ENCODE measurements at places on chromosomes 6 and 20. TPM values are rescaled to one million over a fixed set of nuclear protein-coding genes. Genes with fewer than 3 reads are reported as not detected.

DNA sequence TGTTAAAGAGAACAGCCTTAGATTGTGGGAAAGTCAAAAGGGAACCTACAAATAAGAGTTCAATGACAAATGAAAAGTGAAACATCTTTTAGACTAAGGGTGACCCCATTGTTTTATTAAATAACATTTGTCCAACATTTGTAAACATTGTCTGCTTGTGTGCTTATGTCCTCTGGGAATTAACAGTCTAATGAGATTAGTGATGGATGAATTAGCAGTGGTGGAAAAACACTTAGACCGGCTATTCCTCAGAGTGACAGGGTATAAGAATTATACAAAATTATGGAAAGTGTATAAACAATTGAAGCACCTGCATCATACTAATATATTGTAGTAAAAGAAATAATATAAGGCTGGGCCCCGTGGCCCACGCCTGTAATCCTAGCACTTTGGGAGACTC lies 29.3 kb upstream of the HFE start:
- H3K4me1 ChIP-seq: no peaks in the 10 kb centered on the region
- H3K27me3 ChIP-seq: no peaks in the 10 kb centered on the region
- no peak for DNase-seq
- H3K27ac ChIP-seq: no peak overlapping the region
- H3K4me3 ChIP-seq: no peak overlapping the region
- no peaks in the 10 kb centered on the region for H3K36me3 ChIP-seq

DNA sequence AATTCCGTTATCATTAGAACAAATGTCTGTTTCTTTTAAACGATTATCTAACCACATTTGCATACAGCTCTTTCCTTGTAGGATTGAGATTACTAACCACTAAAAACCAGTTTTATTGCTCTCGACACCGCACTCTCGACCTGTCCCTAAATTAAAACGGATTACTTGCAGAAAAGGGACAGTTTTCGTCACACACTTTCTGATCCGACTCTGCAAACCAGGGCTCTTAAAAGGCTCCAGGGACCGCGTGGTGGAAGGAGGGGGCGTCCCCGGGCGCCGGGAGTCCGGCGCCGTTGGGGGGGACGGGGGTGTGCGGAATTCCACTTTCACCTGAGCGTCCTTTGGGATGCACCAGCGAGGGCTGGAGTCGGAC lies 731 bp downstream of the MAK start:
- peak overlapping the region; percentile 90 for H3K27ac ChIP-seq
- peak overlapping the region; percentile 73 for H3K4me3 ChIP-seq
- DNase-seq: no peak
- H3K4me1 ChIP-seq: no peaks in the 10 kb centered on the region
- no peaks in the 10 kb centered on the region for H3K36me3 ChIP-seq

HAO1 gene
- total RNA-seq: not detected

PHF10 gene
- 79.2 TPM for total RNA-seq

DNA sequence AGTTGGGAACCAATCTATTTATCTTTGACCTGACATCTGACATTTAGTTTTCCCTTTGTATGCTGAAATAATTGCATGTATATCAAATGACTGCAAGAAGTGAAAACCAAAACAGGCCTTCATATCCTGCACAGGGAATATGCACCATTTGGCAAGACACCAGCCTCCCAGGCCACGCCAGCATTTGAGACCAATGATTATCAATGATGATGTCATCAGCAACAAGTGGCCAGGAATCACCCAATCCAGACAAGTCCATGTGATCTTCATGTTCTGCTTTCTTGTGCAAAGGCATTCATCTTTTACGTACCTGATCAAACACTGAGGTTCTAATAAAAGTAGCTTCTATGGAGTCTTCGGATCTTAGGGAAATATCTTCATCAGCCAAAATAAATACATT lies 107.4 kb upstream of the TENT5A start:
- no peak for DNase-seq
- H3K4me1 ChIP-seq: no peaks in the 10 kb centered on the region
- H3K4me3 ChIP-seq: no peak overlapping the region

KLC4 gene
- 33.7 TPM for total RNA-seq

STX11 gene
- 46.4 TPM for total RNA-seq

DNA sequence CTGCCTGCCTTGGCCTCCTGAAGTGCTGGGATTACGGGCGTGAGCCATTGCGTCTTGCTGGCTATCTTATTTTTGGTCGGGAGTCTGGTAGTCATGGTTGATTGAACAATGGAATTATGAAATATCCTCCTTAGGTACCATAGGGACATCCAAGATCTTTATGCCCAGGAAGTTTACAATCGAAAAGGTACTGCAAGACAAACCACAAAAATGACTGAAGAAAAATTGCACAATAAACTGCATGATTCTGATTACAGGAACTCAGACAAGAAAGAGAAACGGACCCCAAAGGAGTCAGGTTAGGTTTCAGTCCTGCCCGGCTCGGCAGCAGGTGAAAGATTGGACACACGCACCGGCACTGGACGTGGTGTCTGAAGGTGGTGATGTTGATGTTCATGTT lies 5.3 kb downstream of the SLC26A8 start:
- H3K36me3 ChIP-seq: no peaks in the 10 kb centered on the region
- DNase-seq: no peak

- H3K27ac ChIP-seq: no peak overlapping the region
- H3K36me3 ChIP-seq: no peaks in the 10 kb centered on the region
- no peaks in the 10 kb centered on the region for H3K4me1 ChIP-seq
- no peak overlapping the region for H3K4me3 ChIP-seq
- no peaks in the 10 kb centered on the region for H3K27me3 ChIP-seq
Observed at GRCh38 chr6:138509371-138509770, 10.1 kb upstream of the NHSL1 start.

GRCh38 chr6:26516481-26517427 lies 16.7 kb downstream of the BTN1A1 start:
- no peak overlapping the region for H3K27ac ChIP-seq
- H3K36me3 ChIP-seq: no peaks in the 10 kb centered on the region
- DNase-seq: no peak
- no peaks in the 10 kb centered on the region for H3K4me1 ChIP-seq

DCDC2 gene
- 8.9 TPM for total RNA-seq

- H3K27me3 ChIP-seq: no peaks in the 10 kb centered on the region
- no peaks in the 10 kb centered on the region for H3K36me3 ChIP-seq
- H3K4me3 ChIP-seq: peak within 1 kb of the TSS; percentile 79
- H3K27ac ChIP-seq: no peak within 1 kb of the TSS
- H3K4me1 ChIP-seq: no peaks in the 10 kb centered on the region
Observed at GRCh38 chr6:31497531-31498476, at the start of gene MICB. TSS of gene MICB (plus strand) at chr6:31498145. CDS start at chr6:31498194, 49 bp downstream.

MKKS gene
- 14.9 TPM for total RNA-seq

GRCh38 chr20:6401893-6402557 lies 279.2 kb upstream of the FERMT1 start:
- no peaks in the 10 kb centered on the region for H3K36me3 ChIP-seq
- H3K4me1 ChIP-seq: no peaks in the 10 kb centered on the region
- no peak for DNase-seq
